ENCODE measurements at places on chromosomes 16 and 17. TPM values are rescaled to one million over a fixed set of nuclear protein-coding genes. Genes with fewer than 3 reads are reported as not detected.

The HSD11B2 gene
- 0.89 TPM for total RNA-seq

The SOCS3 gene
- total RNA-seq, result 11.1 TPM

The SPHK1 gene
- 2.7 TPM for total RNA-seq

The TBC1D3 gene
- not detected for total RNA-seq

The MT1A gene
- 2.3 TPM for total RNA-seq

The TPSG1 gene
- not detected for total RNA-seq

The ARL5C gene
- not detected for total RNA-seq

The GLYR1 gene
- 102 TPM for total RNA-seq

- DNase-seq, result no peak
Observed at GRCh38 chr16:51012396-51012795, 138.7 kb downstream of the SALL1 start.

DNA sequence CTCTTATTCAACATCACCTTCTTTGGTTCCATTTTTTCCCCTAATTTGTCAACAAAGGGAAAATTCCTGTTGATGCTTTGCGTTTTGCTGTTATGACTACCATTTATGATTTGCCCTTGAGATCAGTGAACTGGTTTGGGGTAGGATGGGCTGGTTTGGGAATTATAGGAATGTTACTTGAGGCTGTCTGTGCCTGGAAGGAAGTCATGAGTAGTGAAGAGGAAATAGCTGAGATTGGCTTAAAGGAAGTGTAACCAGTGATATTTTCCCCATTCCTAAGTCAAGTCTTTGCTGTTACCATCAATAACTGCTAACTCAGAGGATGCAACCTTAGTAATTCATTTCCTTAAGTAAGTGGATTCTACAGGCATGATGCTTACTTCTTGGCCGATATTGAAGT is 179.2 kb downstream of the MAP2K6 start:
- DNase-seq, result no peak

DNA sequence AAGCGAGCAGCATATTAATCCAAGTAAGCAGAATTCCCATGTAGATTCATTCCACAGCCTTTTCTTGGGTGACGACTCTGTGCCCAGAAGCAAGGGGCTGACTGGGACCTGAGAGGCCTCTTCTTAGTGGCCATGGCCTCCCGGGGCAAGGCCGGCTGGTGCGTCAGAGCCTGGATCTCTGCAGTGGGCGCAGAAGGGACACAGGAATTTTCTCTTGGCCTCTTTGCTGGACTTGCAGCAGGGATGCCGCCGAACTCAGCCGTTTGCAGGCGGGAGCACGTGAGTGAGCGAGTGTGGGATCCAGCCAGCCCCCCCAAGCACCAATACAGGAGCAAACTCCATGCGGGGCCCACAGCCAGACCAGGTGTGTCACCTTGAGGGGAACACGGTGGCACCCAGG is 151.8 kb downstream of the RPTOR start:
- DNase-seq, result no peak

GRCh38 chr16:51699686-51700396 is 548.8 kb upstream of the SALL1 start:
- no peak for DNase-seq

DNA sequence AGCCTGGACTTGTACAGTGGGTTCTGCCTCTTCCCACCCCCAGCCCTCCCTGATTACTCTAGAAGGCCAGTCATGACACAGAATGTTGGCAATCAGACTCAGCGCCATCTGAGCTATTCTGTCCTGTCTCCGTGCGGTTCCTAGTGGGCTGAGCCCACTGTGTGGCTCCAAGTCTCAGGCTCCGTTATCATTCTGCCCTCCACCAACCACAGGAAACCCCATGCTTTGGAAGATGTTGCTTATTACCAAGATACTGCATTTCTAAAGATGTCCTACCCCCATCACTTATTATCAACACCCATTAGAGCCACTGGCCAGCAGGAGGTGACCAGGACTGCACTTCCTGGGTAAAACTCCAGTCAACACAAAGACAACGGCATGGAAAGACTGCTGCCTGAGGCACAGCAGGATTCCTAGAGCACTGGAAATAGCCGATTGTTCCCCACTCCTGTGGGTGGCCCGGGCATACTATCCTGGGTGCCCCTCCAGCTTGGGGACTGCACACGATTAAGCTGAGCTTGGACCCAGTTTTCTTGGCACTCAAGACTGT is 133.6 kb downstream of the AATF start:
- DNase-seq, result no peak

DNA sequence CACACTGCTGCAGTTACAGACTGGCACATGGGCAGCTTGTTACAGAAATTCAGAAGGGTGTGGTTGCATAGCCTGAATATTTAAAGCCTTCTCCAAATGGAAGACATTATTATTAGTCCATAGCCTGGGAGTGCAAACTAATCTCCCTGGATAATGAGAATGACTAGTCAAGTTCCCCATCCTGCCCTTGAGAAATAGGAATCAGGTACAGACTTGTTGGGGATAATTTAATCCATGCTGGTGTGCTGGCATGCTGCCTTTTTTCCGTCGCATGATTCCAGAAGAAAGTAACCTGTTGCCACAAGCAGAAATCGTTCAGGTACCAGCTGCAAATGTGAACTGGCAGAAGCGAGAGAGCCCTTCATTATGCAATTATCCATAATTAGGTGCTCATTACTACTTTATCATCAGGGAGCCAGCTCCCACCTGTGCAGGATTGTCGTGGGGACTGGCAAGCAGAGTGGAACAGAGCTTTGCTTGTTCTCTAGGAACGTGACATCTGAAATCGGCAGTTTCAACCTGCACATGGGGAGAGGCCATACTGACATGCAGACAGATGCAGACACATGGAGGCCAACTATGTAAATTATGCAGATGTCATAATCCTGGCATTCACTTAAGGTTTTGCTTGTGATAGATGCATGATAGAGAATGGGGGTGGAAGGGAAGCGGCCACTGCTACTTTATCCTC is 419.4 kb downstream of the PMP22 start:
- no peak for DNase-seq

DNA sequence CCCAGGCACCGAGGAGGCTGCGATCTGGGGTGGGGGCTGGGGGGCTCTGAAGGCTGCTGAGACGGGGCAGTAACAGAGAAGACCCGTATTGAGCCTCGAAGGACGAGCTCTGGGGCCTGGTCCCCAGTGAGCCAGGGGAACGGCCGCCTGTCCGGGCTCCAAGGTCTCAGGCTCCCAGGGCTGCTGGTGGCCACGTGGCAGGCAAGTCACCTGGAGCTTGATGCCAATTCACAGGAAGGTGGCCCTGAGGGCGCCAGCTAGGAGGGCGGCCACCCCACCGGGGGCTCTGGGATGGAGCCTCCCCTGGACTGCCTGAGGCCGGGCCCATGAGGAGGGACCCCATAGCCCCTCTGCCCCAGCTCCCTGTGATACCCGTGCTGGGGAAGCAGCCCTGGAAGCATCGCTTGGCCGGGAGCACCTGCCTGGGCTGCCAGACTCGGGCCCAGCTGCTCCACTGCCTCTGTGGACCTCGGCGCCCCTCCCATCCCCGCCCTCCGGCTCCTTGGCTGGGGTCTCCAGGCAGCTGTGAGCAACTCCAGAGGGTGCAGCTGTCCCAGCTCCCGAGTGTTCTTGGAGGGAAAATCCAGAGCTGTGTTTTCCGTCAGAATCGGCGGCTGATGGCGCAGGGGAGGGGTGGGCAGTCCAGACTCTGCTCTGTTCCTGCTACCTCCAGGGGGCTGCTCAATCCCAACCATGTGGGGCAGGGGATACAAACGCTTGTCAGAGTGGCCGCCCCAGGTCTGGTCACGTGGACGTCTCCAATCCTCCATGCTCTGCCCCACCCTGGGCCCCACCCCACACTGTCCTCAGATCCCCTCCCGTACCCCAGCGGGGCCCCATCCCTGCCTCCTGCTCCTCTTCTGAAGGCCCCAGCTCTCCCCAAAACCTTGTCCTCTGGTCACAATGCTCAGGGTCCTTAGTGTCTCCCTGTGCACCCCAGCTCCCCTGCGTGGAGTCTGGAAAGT is 67.2 kb upstream of the GNG13 start:
- DNase-seq, result peak; percentile 24

DNA sequence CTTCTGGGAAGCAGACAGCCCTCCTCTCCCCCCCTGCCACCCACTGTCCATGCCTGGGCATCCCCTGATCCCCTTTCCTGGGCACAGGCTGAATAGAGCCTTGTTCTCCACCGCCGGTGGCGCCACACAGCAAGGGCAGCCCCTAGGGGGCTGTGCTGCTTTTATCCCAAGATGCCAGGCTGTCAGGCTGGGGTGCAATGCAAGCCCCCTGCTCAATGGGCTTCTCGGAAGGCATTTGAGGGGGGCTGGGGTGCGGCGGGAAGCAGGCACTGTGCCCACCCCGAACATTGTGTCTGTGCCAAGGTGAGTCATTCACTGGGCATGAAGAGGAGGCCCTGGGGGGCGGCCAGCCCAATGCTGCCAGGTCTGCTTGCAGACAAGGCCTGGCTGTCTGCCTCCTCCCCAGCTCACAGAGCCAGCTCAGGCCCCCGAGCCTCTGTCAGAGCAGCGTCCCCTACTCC is 1.5 kb upstream of the GFAP start:
- DNase-seq, result peak; percentile 88

DNA sequence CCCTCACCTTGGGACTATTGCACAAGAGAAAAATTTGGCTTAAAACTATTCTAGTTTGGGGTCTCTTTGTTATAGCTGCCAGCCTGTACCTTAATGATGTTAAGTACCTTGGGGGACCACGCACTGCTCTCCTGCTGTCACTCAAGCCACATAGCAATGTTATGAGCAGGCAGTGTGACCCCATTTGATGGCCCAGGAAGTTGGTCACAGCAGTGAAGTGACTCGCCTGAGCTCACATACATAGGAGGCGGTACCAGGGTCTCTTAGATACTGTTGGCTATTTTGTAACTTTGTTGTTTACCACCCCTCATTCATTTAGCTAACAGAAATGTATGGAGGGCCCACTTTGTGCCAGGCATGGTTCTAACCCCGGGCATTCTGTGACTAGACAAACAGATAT is 16.4 kb downstream of the KCNG4 start:
- DNase-seq, result no peak

GRCh38 chr16:6125483-6126259 is 1028.1 kb upstream of the EEF2KMT start:
- no peak for DNase-seq

DNA sequence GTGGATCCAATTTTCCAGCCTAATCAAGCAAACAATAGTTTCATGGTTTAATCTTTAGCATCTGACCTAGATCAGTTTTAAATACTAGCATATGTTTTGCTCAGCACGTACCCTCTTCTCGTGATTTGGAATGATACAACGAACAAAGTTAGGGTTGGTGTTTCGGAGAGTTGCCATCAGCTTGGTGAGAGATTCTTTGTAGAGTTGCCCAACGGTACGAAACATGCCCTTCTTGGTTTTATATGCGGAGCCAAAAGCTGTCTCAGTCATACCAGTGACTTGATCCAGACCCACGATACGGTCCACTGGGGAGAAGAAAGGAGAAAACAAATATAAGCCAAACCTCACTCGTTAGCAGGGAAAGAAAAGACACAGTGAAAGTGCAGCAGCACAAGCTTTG is 85.3 kb downstream of the NDEL1 start:
- DNase-seq, result no peak

- no peak for DNase-seq
Observed at GRCh38 chr17:82171750-82172375, 40.8 kb downstream of the CCDC57 start.

DNA sequence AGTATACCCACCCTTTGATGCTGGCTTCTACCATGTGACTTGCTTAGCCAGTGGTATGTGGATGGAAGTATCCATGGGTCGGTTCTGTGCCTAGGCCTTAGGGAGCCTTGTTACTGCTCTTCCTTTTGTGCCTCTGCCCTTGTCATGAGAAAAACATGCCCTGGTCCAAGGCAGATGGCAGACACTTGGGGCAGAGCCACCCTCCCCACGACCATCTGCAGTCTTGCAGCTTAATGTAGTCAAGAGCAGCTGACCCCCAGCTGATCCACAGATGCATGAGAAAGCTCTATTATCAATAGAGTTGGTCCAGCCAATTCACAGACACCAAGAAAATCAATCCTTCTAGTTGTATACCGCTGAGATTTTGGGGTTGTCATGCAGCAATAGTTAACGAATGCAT is 95.7 kb downstream of the SLC39A11 start:
- DNase-seq, result no peak

- DNase-seq, result no peak
Observed at GRCh38 chr17:80265205-80266068, 4.8 kb downstream of the RNF213 start.

- no peak for DNase-seq
Observed at GRCh38 chr17:64749306-64749705, 87.2 kb upstream of the SMURF2 start.

GRCh38 chr17:81703747-81704654 is 834 bp downstream of the MRPL12 start:
- no peak for DNase-seq

DNA sequence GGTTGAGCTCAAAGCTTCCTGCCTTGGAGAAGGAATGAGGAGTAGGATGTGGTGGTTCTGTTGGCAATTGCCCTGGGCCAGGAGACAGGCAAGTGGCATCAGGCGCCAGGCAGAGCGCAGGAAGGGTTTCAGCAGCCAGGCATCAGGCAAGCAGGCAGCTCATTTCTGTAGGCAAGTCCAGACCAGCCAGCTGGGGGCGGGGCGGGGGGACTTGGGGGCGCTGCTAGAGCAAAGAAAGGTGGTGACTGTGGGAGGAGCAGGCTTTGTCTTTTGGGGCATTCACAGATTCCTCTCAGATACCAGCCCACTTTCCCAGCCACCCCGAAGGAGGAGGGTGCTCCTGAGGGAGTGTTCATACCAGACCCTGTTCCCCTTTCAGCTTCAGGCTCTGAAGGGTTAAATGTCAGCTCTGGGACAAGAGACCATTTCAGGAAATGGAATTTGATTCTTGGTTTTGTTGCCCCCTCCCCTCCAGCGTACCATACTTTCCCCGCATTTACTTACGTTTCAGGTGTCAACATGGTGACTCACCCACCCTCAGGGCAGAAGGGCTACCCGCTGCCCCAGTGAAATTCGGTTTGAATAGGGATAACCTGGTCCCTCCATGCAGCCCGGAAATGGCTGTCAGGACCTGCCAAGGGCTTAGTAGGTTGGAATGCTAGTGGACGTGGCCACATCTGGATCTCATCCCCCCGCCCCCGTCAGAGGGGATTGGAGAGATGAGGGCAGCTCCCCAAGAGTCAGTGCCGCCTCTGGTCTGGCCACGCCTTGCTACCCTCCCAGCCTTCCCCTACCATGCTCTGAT is 13.2 kb downstream of the NGFR start:
- no peak for DNase-seq
